ENCODE measurements at places on chromosomes 6 and 20. TPM values are rescaled to one million over a fixed set of nuclear protein-coding genes. Genes with fewer than 3 reads are reported as not detected.

Gene MMP24
- total RNA-seq = 0.14 TPM

Gene RIMS1
- total RNA-seq = 0.28 TPM

Gene ZFAND3
- 32.2 TPM for total RNA-seq

Gene CST2
- total RNA-seq = 0.71 TPM

Gene FAM83C
- not detected for total RNA-seq

Gene HRH3
- total RNA-seq = not detected

Gene HBS1L
- total RNA-seq = 165 TPM

Gene TOMM6
- 59.4 TPM for total RNA-seq

Gene ABHD16A
- total RNA-seq = 65.4 TPM

Gene HLA-E
- 206 TPM for total RNA-seq

Gene FGD2
- not detected for total RNA-seq

Gene MROH8
- 1.0 TPM for total RNA-seq

Gene DNAH8
- 0.09 TPM for total RNA-seq

Gene SRC
- 20.5 TPM for total RNA-seq

Gene MAFB
- total RNA-seq = under 0.01 TPM

Gene PRR18
- not detected for total RNA-seq

Gene TBXT
- total RNA-seq = not detected

Gene KCTD20
- 47.6 TPM for total RNA-seq

Gene SSTR4
- total RNA-seq = not detected

Gene LST1
- total RNA-seq = not detected

Gene MED23
- total RNA-seq = 23.2 TPM

Gene TREML1
- not detected for total RNA-seq

Gene BCL2L1
- 33.6 TPM for total RNA-seq

Gene LPA
- total RNA-seq = not detected

Gene NOX3
- total RNA-seq = not detected

Gene GGTLC1
- total RNA-seq = not detected

Gene CCNC
- total RNA-seq = 67.0 TPM
